ENCODE measurements at places on chromosomes 7 and 10.

GRCh38 chr10:119737823-119738222, 12.0 kb downstream of the INPP5F start:
- DNase-seq, result no peak

DNA sequence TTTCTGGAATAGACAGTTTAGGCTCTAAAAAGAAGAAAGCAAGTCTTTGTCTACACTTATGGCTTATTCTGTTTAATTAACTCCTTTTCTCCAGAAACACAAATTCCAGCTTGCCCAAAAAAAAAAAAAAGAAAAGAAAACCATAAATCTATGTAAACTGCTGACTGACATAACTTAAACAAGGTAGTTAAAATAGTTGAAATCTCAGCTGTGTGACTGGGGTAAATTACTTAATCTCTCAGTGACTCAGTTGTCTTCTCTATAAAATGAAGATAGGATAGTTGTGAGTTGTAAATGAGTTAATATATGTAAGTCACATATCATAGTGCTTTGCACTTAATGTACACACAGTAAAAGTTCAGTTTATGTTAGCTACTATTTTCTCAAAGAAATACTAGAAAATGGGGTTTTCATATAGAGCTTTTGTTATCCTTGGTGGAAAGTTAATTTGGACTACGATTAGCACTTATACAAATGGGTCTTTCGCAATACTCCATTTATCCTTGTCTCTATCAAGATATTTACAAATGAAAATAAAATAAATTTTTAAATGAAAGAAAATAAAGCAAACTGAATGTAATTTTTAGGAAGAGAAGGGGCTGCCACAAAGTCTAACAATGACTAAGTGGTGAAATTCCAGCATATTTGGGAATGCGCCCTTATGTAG, 200.9 kb downstream of the MBL2 start:
- DNase-seq, result no peak

DNA sequence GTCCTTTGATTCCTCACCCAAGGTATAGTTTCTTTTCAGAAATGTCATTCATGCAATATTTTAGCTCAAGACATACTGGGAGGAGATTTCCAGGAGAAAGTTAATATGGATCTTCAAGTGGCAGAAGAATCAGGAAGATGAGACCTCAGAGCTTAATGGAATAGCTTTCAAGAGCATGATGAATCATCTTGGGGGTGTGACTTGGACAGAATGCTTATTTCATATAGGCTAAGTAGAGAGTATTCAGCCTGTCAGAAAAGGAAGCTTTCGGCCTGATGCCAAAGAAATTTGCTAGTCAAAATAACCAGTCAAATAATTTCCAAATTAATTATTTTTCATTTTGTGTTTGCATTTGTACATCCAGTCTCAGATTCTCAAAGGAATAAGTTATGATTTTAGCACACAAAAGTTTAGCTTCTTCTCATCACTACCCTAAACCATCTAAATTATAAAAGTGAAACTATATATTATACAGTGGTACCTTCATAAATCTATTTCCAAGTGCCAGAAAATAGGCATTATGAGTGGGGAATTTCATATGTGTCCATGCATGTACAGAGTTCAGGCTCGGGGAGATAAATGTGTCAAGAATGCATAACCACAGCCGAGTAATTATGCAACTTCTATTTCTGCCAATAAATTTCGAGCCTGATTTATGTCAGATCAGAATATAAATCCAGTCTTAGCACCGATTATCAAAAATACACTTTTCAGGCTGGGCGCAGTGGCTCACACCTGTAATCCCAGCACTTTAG, 27.3 kb upstream of the CALD1 start:
- DNase-seq, result no peak

- DNase-seq, result no peak
Observed at GRCh38 chr7:50409856-50410745, 40.0 kb downstream of the FIGNL1 start.

GRCh38 chr10:94403380-94404213, 1.3 kb downstream of the TBC1D12 start:
- peak; percentile 74 for DNase-seq

DNA sequence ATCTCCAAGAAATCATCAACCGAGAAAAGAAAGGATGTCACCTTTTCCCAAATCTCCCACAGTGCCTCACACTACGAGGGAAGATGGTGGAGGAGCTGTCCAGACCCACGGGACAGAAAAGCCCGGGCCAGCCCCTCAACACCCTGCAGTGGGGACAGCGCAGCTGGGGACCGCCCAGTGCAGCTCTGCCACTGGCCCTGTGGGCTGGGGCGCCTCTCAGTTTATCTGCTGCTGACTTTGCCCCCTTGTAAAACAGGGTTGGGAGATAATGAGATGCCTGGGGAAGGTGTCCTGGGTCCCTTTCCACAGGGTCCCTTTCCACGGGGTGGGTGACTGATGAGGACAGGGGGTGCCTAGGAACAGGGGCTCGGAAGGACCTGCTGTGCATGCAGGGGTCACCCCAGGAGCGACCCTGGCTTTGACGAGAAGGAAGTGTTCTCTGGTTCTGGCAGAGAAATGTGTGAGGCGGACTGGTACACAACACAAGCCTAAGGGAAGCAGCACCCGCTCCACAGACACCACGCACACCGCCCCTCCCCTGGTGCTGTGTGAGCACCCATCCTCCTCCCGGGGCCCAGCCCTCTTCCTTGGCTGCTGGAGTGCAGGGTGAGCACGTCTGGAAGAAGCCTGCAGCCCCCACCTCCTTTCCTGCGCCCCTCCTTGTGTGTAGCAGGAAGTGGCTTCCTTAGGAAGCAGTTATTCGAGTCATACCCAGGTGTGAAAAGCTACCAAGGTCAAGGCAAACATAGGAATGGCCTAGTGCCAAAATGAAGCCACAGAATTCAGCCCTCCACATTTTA, 339.9 kb downstream of the DNAJB6 start:
- DNase-seq, result peak; percentile 7

DNA sequence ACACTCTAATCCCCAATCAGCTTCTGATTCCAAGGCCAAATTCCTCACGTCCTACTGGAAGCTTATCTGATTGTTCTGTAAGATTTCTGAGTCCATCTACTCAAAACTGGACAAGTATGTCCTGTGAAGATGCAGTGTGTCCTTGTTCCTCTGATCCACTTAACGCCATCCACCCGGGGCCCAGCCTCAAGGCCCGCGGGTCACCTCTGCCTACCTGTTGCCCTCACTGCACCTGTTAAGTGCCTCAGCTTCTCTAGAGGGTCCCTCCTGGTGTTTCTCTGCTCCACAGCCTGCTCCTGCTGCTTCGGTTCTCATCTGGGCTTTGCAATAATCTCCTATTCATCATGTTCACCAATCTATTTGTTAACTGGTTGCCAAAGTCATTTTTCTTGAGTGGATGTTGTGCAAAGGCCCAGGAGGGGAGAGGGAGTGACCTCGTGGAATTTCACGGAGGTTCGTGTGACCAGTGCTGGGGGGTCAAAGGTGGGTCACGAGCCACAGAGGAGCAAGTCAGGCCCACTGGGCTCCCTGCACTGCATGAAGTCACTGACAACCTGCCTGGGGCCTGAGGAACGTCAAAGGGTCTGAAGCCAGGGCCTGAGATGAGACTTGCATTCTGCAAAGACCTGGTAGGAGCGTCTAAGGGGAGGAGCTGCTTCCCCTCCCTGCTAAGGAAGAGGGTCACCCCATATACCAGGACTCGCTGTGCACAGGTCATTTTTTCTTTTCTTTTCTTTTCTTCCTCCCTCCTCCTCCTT, 338.1 kb downstream of the WDR37 start:
- DNase-seq, result no peak

DNA sequence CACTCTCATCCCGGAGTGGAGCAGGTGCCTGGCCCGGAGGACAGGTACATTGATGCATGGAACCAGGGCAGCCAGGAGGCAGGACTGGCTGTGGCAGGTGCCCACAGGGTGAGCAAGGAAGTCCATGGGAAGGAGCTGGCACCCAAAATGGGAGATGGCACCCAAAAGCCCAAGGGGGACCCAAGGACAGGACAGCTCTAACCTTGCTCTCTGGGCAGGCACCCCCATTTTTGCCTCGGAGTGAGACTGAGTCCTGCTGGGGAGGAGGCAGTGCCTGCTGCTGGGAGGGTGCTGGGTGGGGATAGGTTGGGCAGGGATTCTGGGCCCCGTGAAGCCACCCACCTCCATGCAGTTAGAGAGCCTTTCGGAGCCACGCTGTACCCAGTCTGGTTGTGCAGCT, 234.5 kb downstream of the TCERG1L start:
- DNase-seq, result no peak

DNA sequence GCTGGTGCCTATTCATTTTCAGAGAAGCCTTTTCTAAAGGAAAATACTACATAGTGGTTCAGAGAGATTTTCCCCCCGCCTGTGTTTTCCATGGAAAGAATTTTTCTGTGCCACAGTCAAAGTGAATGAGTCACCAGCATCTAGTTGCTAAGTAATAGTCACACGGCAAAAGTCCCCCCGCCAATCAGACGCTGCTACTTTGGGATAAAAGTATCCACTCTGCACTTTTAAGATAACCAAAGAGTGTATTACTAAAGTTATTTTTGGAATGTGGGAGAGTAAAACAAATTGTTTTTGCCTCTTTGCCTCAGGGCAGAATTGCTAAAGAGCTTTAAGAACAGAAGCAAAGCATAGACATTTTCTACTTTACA, 23.5 kb downstream of the ABLIM1 start:
- DNase-seq, result peak; percentile 85

DNA sequence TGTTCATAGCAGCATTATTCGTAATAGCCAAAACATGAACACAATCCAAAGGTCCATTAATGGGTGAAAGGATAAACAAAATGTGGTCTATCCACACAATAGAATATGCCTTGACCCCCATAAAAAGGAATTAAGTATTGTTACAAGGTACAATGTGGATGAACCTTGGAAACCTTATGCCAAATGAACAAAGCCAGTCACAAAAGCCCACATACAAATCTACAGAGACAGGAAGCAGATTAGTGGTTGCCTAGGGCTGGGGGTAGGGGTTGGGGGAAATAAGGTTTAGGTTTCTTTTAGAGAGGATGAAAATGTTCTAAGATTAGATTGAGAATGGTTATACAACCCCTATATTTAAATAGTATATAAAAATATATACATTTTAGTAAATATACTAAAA, 34.8 kb downstream of the PIP4K2A start:
- DNase-seq, result no peak

GRCh38 chr10:68096913-68097516, 12.3 kb upstream of the MYPN start:
- DNase-seq, result no peak

DNA sequence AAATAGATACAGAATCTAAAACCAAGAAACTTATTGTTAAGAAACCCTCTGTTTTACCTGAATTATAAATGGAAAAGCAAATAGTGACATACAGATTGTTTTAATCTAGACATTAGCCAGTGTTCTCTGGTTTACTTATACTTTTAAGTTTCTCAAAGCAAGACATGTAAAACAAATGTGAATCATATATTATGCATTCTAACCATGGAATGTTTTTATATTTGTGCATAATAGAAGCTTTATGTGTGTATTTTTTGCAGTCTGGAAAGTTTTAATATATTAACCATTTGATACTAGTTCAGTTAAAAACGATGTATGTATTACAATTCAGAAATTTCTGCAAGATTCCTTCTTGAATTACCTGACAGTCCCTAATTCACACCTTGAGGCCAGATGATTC, 150.6 kb upstream of the TMEM72 start:
- DNase-seq, result no peak

GRCh38 chr10:44969854-44970253, 8.8 kb downstream of the DEPP1 start:
- DNase-seq, result no peak

DNA sequence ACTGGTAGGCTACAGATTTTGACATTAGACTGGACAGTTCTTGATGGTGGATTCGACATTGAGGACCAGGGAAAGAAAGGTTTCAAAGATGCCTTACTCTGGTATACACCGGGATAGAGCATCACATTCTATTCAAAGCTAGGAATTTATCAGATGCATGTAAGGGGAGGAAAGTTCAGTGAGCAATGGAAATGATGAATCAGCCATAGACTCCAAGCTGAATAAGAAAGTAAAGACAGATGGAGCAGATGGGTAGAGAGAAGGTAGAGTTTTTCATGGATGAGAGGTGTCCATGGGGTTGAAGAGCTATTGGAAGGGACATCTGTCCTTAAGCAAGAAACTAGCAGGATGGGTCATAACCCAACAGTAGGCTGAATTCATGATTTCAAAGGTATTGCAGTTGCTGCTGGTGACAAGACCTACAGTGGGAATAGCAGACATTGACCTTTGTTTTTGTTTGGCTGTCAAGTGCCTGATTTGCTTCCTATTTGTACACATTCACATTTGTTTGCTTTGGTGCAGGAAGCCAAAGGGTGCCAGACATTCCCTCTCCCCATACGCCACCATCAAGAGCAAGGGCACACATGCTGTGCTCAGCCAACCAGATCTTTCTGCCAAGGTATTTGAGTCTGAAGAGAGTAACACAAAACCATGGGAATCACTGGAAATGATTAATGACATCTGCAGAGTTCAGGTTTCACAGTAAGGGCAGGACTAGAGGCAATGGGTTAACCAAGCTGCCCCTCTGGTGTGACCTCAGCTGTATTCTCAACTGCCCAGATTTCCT, 8.6 kb upstream of the CACUL1 start:
- no peak for DNase-seq

DNA sequence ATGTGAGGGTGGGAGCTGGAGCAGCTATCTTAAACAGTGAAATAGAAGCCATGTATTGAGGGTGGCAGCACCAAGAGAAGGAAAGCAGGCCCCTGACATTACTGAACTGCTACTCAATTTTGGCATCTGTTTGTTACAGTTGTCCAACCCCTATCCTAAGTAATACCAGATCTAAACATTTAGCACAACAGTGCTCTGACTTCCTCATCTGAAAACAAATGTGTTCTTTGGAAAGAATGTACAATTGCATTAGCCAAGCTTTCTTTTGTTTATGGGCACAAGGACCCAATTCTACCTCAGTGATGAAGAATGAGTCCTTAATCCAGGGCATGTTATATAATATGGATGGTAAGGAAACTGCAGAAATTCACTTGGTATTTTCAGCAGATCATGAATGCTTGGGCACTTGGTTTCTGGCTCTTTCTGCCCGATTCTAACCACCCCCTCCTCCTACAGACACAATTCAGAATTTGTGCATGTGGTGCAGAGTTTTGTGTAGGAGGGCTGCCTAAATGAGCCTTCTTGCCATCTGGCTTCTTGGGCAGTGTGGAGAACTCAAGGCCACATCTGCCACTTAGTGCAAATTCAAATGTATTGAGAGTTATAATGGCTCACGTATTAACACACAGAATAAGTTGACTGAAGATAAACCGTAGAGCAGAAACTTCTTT, 36.9 kb upstream of the KMT2E start:
- no peak for DNase-seq

GRCh38 chr10:5135581-5135980, 41.4 kb downstream of the AKR1C3 start:
- no peak for DNase-seq

DNA sequence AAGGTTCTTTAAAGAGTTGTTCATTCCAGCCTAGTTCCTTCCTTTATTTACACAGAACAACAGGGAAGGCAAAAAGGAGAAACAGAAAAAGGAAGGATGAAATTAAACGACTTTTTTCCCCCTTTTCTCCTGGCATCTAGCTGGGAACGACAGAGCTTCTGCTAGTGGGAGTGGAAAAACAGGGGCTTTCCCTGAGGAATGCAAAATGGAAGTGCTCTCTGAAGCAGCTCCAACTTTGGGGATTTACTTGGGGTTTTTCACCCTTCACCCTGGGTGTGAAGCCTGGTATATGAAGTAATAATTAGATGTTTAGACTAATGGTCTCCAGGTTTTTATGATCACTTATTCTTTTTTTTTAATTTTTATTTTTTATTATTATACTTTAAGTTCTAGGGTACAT, 4.2 kb downstream of the PMPCB start:
- DNase-seq, result no peak

GRCh38 chr10:59387951-59388670, 25.8 kb upstream of the FAM13C start:
- DNase-seq, result no peak

- DNase-seq, result no peak
Observed at GRCh38 chr7:31335884-31336201, 4.7 kb downstream of the NEUROD6 start.
